ENCODE measurements at places on chromosomes 4 and X. TPM values are rescaled to one million over a fixed set of nuclear protein-coding genes. Genes with fewer than 3 reads are reported as not detected.
A peak's percentile ranks its signal among the peaks of the same experiment; 100 is the strongest.

GABRE gene
- polyA plus RNA-seq = 2.2 TPM

DNA sequence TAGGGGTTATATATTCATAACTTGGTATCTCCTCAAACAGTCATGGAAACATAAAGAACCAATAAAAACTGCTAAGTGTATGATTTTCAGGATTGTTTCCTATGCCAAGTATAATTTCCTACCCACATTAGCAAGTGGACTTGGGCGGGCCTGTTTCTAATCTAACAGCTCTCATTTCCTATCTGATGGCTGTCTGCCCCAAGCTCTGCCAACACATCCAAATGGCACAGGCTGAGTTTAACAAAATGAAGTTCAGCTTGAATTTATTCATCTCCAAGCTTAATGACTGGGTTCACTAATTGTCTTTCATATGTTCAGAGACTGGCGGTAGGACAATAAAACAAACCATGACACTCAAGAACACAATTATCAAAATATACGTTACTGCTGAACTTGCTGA lies 55.5 kb upstream of the S100G start:
- no peak for DNase-seq

DDIT4L gene
- 0.47 TPM for polyA plus RNA-seq

GRCh38 chr4:40731792-40732245 lies 17.9 kb upstream of the NSUN7 start:
- peak; percentile 62 for DNase-seq

FAM149A gene
- 11.7 TPM for polyA plus RNA-seq

ARHGEF38 gene
- polyA plus RNA-seq = 2.0 TPM

GRCh38 chr4:168677063-168677462 lies 180.2 kb downstream of the PALLD start:
- DNase-seq = no peak

DNA sequence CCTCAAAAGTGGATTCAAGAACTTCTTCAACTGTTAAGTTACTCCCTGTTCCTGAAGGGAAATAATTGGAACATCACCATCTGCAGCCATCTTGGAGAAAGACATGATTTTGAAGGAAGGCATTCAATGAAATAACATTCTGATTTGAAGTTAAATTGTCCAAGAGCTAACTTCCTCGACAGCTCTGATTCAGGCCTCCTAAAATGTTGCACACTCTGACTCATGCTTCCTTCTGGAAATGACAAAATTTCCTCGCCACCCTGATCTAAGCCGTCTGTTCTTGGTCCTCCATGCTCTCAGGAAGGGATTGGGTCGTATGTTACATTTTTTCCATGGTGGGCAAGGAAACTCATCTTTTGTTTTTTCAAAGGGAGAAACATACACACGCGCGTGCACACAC lies 496.9 kb upstream of the DIPK2B start:
- DNase-seq = no peak

PABPC4L gene
- polyA plus RNA-seq = 0.25 TPM

- no peak for DNase-seq
Measured at GRCh38 chr4:149489321-149489720, 326.3 kb downstream of the IQCM start.
